ENCODE measurements at places on chromosomes 12 and 14. TPM values are rescaled to one million over a fixed set of nuclear protein-coding genes. Genes with fewer than 3 reads are reported as not detected.
A peak's percentile ranks its signal among the peaks of the same experiment; 100 is the strongest.

- no peak for DNase-seq
Measured at GRCh38 chr12:43579206-43579605, 27.2 kb upstream of the ADAMTS20 start.

DNA sequence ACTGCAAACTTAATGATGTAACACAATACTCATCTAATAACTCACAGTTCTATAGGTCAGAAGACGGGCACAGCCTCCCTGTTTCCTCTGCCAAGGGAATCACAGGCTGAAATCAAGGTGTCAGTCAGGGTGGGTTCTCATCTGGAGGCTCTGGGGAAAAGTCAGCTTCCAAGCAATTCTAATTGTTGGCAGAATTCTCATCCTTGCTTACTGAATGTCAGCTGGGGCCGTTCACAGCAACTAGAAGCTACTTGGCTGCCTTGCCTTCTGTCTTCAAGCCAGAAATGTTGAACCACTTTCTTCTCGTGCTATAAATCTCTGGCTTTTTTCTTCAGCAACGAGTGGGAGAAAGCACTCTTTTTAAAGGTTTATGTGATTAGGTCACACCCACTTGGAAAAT, 80.1 kb upstream of the PDZRN4 start:
- no peak for DNase-seq

GRCh38 chr12:70772836-70773235, 135.6 kb upstream of the PTPRB start:
- DNase-seq: no peak

GRCh38 chr12:46983959-46984841, 95.2 kb upstream of the PCED1B start:
- DNase-seq: peak; percentile 86

- DNase-seq: peak; percentile 83
Measured at GRCh38 chr12:92224685-92225331, 79.2 kb upstream of the BTG1 start.

- no peak for DNase-seq
Measured at GRCh38 chr12:99771659-99772058, 124.1 kb downstream of the GARIN6 start.

GRCh38 chr12:19547271-19547671, 108.0 kb downstream of the AEBP2 start:
- DNase-seq: no peak

DNA sequence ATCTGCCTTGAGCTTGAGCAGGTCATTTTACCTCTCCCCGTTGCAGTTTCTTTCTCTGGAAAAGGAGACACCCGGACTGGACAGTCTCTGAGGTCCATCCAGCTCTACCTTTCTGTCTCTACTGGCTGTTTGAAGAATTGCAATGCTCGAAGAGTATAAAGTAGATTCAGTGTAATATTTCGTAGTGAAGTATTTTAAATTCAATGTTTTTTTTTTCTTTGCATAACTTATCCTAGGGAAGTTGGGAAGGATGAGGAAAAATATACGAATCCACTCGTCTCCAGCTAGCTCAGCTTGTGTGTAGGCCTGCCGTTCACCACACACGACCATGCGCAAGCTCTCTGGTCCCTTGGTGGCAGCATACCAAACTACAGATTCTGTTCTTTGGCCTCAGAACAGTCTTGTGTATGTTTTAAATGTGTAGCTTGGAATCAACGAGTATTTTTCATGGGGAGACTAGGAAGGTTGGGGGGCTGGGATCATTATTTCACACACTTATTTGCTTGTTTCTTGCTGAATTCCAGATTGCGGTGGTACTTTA, 307.9 kb downstream of the CACNA1C start:
- DNase-seq: peak; percentile 19

DNA sequence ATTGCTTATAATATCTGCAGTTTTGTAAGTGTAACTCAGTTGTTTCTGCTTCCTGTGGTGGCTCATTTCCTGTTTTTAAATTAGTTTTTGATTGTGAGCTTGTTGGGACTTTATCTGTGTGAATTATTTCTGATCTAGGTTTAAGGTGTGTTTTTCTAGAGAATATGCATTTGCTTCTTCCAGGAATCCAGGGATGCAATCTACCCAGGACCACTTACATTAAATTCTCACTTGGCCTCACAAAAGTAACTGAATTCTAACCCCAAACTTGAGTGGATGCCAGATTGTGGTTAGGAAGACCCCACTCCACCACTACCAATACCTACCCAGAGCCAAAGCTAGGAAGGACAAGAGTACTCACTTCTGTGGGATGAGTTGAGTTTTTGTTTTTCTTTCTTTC, 11.9 kb downstream of the STYX start:
- no peak for DNase-seq

- DNase-seq: peak; percentile 39
Measured at GRCh38 chr12:109719123-109720022, 5.7 kb downstream of the FAM222A start.

DNA sequence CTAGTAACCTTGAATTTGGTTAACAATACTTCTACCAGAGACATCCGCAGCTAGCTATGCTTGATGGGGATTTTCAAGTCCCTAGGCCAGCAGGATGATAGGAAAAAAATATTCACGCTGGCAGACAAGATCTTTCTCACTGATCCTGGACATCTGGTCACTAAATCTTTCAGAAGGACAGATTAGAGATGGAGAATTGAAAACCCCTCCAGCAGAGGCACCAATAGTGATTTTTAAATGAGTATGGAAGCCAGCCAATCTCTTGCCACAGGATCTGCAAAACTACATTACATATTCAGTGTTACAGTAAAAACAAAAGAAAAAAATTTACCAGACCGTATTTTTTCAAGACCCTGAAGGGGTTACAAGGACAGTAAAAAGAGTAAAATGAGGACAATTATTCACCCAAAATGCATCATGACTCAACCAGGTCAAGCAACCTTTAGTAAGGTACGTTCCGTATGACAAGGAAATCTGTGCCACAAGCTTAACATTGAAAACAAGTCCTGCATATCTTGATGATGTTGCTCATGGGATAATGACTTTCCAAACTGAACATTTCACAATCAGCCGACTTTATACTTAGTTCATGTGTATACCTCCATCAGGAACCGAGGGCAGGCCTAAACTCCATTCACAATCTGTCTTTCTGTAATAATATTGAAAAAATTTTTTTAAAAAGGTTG, 239.5 kb downstream of the GXYLT1 start:
- no peak for DNase-seq

- DNase-seq: no peak
Measured at GRCh38 chr12:66531766-66532165, 147.1 kb downstream of the GRIP1 start.

GRCh38 chr12:106601031-106601430, 18.2 kb downstream of the RFX4 start:
- DNase-seq: no peak

DNA sequence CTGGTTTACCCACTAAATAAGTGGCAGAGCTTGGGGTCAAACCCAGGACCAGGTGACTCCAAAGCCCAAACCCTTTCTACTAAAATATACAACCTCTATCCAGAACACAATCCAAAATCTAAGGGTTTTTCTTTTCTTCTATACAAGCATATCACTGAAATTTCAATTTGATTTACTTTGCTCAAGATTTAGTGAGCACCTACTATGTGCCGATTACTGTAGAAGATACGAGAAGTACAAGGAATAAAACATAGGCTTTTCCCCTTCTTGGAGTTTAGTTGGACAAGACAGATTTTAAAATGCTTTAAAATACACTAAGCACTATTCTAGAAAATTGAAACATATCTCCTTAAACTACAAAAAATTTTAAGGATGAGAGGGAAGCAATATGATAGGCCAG, 2.8 kb downstream of the L3HYPDH start:
- no peak for DNase-seq

GRCh38 chr12:130198663-130199060, 36.4 kb downstream of the FZD10 start:
- no peak for DNase-seq

DNA sequence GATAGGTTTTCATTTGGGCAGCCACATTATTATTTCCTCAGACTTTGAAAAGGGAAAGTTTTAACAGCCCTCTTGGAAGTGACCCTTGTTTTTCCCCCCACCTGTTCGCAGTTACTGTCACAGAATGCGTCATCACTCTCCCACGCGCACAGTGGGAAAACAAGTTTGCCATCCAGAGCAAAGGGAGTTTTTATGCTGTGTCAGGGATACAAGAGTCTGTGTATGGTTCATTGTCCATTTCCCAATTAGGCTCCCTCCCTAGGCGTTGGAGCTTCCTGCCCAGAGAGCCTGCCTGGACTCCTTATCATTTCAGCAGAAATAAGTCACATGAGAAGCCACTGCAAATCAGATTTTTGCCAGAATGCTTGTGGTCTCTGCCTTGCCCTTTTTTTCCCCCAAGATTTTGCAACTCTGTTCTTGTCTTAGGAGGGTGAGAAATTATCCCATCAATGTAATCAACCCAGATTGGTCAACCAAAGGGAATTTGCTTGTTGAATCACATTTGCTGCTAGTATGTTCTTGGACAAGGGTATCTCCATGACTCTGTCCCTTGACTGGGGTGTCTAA, 104.1 kb downstream of the IGF1 start:
- DNase-seq: no peak

DNA sequence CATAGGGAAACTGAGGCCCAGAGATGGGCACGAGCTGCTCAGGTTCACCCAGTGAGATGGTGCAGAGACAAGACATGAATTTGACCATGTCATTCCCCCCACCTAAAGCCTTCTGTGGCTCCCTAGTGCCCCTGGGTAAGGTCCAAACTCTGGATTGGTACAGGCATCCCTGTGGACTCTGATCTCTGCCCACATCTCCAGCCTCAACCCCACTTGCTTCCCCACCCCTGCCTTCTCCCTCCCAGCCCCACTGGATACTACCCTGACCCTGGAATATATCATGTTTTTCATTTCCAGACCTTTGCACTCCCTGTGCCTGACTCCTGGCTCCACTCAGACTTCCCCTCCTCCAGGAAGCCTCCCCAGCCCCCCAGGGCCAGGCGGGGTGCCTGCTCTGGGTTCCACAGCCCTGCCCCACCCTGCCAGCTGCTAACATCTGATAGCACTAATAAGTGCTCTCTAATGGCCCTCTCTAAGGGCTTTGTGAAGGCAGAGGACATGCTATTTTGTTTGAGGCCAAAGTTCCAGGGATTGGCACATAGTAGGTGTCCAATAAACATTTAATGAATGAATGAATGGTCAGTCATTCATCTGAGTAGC, 1.1 kb upstream of the SDSL start:
- no peak for DNase-seq

DNA sequence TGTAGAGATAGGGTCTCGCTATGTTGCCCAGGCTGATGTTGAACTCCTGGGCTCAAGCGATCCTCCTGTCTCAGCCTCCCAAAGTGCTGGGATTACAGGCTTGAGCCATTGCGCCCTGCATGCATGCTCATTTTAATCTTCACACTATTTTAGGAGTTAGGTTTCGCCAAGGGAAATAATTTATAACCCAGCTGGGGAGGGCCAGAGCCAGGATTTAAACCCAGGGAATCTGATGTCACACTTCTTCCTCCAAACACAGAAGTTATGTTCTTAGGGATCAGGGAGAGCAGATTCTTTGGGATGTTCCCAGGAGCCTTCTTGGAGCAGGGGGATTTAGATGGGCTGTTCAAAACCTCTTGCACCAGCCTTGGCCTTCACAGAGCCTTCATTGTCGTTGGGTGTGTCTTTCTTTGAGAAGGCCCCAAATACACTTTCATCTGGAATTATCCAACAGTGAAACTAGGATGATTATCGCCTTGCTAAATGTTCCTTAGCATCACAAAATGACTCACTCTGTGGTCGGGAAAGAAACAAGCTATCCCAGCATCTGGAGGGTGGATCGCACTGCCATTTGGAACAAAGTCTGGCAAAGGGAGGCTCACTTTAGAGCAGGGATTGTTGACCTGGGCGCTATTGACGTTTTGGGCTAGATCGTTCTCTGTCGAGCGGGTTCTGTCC, 8.2 kb upstream of the PPP1CC start:
- DNase-seq: no peak

DNA sequence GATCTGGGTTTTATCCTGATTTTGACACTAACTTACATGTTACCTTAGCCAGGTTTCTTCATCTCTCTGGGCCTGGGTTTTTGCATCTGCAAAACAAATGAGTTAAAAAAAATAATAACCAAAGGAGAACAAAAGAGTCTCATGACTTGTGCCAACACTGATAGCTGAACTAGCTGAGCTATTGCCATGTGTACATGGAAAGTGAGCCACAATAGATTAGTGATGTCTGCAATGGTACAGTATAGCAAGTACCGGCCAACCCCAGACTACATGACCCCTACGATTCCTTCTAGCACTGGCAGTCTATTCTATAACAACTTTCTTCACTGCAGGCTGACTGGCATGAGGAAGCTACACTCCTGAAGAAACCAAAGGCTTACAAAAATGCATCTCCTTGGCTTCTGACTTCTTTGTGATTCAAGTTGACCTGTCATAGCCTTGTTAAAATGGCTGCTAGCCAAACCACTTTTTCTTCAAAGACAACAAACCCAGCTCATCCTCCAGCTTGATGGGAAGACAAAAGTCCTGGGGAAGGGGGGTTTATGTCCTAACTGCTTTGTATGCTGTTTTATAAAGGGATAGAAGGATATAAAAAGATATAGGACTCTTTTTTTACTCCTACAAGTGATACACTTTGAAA, 123.7 kb downstream of the DAD1 start:
- peak; percentile 51 for DNase-seq

GRCh38 chr14:96263347-96264199, 7.6 kb downstream of the BDKRB1 start:
- DNase-seq: no peak

- peak; percentile 53 for DNase-seq
Measured at GRCh38 chr12:56257491-56258067, 605 bp downstream of the ANKRD52 start.

DNA sequence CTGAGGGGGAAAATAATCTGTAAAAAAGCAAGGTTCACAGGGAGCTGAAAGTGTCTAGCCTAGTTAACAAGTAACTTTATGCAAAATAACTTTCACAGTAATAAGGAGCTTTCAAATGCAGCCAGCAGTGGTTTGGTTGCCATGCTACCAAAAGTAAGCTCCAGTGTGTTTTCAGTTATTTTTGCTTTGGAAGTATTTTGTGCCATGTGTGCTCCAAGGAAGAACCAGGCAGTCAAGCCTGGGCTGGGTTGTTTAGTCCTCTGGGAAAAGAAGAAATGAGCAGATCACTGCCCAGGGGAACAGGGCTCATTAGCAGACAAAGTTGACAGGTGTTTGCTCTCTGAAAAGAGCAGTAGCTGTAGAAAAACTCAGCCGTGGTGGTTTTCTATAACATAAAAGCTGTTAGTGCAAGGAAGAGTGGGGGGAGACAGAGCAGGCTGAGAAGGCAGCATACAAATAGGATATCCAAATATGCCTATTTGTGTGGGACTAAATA, 92.8 kb upstream of the TMTC2 start:
- DNase-seq: no peak

- DNase-seq: peak; percentile 58
Measured at GRCh38 chr12:30836656-30837445, 82.1 kb upstream of the CAPRIN2 start.

GRCh38 chr12:34397591-34398365, 375.5 kb downstream of the ALG10 start:
- no peak for DNase-seq

EPYC gene
- total RNA-seq: not detected

SNRNP35 gene
- total RNA-seq: 22.9 TPM

FAM90A1 gene
- total RNA-seq: not detected

COX8C gene
- not detected for total RNA-seq

FGF23 gene
- total RNA-seq: not detected

KERA gene
- total RNA-seq: not detected

SLC38A4 gene
- not detected for total RNA-seq

OVCH1 gene
- total RNA-seq: not detected

FOXG1 gene
- total RNA-seq: not detected

CCDC196 gene
- not detected for total RNA-seq

EGLN3 gene
- 3.2 TPM for total RNA-seq

UNC119B gene
- 15.9 TPM for total RNA-seq

SAMD15 gene
- total RNA-seq: 1.2 TPM

GLT8D2 gene
- total RNA-seq: 1.6 TPM

PRH1 gene
- 5.7 TPM for total RNA-seq

All from PC-3 (cell line).